ENCODE measurements at places on chromosomes 16 and 17.

DNA sequence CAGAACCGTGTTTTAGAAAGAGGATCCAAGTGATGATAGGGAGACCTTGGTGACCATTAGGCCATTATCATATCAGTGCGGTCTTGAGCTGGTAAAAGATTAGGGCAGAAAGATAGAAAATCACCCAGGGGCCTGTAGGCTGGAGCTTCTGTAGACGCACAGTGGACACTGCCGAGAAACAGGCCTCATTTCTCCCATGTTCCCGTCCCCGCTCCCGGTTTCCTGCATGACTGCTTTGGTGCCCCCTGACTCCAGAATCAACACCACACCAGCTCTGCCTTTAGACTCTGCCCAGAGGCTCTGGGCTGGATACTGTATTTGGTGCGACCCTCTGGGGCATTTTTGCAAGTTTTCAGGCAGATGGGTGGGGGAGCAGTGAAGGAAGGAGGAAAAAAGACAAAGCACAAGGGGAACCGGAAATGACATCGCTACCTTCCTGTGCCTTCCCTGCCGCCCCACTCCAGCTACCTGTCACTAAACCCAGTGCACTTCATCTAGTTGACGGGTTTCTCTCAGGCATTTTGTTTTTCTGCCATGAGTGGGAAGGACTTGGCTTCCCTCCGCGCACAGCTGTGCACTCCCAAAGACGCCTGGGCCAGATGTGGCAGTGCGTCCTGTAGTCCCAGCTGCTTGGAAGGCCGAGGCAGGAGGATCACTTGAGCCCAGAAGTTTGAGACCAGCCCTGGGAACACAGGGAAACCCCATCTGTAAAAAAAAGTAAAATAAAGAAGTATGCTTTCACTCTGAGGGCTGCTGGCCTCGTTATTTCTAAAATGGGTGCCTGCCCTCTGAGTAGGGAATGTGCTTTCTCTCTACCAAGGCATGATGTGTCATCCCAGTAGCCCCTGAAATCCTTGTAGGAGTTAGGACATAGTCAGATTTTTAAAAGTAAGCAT is 214.1 kb downstream of the RPTOR start:
- no peak for DNase-seq

DNA sequence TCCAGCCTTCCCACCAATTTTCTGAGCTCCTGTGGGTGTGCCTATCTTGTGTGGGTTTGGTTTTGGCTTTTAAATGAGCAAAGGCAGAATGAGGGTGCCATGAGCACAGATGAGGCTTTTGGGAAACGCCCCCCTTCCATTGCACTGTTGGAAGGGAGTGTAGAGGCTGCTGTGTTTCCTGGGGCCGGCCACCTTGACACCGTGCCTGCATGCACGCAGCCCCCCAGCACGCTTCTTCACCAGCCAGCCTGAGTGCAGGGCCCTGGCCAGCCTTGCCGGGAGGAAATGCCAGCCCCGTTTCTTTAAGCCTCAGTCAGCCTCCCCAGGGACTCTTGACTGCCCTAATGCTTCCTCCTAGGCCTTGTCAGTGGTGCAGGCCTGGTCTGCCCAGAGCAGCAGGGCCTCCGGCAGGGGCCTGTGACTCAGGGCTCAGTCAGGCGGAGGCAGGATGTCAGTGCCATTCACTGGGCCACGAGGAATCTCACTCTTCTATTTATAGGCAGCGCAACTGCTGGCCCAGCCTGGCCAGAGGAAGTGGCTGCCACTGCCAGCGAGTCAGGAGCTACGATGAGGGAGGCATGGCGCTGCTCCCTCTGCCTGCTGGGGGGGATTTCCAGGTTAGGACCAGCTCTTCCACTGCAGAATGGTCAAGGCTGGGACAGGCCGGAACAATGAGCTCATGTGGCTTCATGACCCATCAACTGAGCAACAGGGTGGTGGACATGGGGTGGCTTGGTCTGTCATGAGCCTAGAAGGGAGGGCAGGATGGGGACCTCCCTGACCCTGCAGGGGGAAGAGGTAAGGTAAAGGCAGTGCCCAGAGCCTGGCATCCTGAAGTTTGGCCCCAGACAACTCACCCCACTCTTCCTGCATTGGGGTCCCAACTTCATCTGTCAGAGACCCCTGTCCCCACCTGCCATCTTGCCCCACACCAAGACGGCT is 205.2 kb downstream of the RAB11FIP4 start:
- DNase-seq = peak; percentile 96

DNA sequence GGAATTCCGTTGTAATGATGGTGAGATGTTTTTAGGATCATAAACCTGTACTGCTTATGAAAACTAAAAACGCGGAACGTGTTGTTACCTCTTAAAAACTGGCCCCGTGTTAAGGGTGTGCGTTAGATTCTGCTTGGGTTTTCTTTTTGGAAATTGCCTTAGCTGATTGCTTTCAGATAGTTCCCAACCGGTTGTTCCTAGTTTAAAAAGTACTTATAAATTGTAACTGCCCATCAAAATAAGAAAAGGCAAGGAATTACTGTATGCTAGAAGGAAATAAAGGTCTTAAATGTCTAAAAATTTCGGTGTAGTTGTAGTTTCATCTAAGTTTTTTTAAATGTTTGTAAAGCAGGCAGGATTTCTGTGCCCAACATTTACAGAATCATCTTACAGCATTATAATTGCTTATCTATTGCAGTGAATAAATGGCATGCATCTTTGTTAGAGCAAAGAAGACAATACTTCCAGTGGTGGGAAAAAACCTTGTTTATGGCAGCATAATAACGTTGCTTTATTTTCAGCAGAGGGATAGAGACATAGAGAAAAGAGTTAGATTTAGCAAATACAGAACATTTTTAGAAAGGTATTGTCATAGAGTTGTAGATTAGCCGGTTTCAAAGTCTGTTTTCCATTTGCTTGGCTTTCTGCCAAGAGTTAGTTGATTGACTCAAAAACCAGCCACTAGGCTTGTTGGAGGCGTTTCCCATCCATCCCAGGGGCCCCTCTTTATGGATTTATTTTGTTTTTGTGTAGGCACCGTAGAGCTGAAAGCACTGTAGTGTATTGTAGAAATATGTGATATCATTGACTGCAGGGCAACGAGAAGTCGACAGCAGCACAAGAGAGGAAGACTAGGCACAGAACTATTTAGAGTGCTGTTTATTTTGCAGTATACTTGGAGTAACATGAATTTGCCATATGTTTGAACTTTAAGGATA is 1.7 kb downstream of the PPM1D start:
- DNase-seq = no peak

DNA sequence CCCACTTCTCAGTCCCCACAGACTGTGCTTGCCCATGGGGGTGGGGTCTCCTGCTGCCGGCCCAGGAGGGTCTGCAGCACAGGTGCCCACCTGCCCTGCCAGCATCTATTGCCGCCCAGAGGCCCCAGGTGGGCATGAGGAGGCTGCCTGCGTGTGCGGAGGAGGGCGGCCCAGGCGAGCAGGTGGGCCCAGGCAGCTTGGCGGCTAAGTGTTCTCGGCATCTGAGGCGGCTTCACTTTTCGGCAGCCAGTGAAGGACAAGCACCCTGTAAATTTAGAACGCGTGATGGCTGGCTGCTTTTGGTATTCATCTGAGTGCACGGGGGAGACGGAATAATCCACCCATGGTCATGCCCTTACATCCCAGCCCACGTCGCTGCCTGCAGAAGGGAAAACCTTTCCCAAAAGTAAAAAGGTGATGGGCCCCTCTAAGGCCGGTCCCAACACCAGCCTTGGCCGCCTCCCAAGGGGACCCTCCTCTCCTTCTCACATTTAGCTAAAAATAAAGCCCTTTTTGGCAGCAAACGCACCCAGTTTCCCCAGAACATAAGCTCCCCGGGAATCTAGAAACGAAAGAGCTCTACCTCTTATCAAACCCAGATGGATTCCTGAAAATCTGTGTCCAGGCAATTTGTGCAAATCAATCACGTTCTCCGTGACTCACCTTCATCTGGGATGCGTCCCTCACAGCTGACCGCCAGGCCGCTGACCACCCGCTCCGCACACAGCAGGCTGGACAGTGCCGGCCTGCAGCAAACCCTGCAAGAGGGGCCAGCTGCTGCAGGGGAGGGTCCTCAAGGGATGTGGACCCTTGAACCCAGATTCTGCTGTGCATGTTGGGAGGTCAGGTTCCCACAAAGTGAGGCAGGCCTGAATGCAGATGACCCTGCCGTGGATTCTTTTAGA is 79.4 kb downstream of the RBFOX3 start:
- DNase-seq = no peak

- no peak for DNase-seq
Observed at GRCh38 chr16:35391328-35391727, 1931.9 kb downstream of the TP53TG3F start.

Measured in coronary artery (tissue), 2 donors.